ENCODE measurements at places on chromosomes 16 and 17. TPM values are rescaled to one million over a fixed set of nuclear protein-coding genes. Genes with fewer than 3 reads are reported as not detected.

DNA sequence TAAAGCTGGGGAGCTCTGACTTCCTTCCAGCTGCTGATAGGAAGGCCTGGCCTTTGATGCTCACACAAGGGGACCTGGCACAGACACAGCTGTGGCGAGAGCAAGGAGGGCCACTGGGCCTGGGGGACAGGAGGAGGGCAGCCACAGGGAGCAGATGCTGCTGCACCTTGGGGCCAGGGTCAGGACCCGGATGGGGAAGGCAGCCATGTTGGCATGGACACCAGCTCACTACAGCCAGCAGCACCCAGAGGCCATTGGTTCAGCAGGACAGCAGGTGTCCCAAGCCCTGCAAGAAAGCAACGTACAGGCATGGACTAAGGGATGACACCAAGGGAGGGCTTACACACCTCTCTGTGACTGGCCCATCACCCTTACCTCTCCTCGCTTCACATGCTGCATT, 8.0 kb upstream of the RNF112 start:
- no peak for DNase-seq

DNA sequence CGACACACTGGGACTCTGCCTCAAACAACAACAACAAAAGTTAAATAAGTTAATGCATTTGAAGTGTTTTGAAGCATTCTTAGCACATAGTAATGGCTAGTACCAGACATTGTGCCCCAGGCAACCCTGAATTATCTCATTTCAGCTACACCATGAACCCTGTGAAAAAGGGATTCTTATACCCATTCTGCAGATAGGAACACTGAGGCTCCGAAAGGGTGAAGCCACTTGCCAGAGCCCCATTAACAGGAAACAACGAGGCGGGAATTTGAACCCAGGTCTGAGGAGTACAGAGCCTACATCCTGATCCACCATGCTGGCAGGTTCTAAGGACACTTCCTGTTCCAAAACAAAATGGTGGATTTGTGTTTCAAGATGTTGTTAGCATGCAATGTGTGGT, 9.2 kb downstream of the GPR139 start:
- no peak for DNase-seq

GRCh38 chr16:69555437-69555836, 10.3 kb upstream of the NFAT5 start:
- DNase-seq: no peak

PIK3R5 gene
- polyA plus RNA-seq: 0.90 TPM

ATP2A1 gene
- polyA plus RNA-seq: 4.8 TPM

HNF1B gene
- polyA plus RNA-seq: 121 TPM

- DNase-seq: no peak
These were observed 2.2 kb upstream of the PLEKHH3 start for GRCh38 chr17:42678951-42679491.

DNA sequence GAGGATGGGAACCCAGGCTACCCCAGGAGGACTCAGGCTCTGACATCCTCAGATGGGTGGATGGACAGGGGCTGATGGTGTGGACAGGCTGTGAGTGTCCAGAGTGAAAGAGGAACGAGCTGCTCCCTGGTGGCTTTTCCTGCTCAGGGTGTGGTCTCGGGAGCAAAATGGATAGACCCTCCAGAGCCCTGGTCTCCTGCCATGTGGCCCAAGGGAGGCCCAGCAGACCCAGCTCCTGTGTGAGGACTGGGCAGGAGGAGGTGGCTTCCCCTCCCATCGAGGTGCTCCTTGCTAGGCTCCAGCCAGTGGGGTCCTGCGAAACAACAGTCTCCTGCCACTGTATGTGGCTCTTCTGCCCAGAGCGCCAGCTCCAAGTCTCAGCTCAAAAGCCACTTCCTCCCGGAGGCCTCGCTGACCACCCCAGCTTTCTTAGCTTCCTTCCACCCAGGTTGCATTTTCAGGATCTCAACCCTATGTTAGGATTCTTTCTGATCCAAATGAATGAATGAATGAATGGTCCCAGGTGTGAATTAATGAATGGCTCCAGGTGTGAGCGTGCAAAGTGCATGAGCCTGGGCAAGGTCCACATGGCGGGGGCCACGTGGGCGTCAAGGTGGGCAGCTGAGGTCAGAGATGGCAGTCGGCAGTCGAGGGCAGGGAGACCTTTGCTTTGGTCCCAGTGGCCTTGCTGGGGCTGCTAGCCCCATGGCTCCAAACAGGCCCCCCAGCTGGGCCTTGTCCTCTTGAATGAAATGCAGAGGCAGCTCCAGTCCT, 120.3 kb upstream of the CIBAR2 start:
- no peak for DNase-seq

DNA sequence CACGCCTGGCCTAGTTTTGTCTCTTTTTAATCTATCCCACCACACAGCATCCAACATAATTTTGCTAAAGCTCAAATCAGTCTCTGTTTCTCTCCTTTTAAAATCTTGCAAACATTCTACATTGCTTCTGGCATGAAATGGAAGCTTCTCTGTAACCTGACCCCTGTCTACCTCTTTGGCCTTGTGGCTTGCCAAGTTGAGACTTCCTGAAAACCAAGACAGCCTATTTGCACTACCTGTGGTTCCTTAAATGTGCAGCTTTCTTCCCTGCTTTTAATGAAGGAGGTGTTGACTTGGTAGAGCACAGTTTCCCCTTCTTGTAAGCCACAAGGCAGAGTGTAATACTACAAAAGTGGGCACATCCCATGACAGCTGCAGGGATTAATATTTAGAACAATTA, 6.0 kb upstream of the CCL3 start:
- DNase-seq: no peak

DNA sequence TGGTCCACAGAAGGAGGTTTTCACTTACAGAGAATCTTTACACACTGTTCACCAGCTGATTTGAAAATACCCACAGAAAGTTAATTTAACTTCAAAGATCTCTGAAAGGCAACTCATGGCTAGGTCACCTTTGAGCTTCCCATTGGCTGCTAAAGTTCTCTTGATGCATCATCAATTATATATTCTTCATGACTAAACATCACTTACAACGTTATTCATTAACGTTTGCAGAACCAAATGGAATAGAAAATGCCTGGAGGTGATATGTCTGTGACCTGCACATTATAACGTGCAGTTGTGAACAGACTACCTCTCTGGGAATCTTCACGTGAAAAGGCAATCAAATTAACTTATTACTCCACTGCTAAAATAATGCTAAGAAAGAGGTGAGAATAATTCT, 238.5 kb downstream of the ZFHX3 start:
- DNase-seq: no peak

GRCh38 chr16:78325468-78326352, 226.3 kb downstream of the WWOX start:
- no peak for DNase-seq

KRT17 gene
- polyA plus RNA-seq: 1.6 TPM

DNA sequence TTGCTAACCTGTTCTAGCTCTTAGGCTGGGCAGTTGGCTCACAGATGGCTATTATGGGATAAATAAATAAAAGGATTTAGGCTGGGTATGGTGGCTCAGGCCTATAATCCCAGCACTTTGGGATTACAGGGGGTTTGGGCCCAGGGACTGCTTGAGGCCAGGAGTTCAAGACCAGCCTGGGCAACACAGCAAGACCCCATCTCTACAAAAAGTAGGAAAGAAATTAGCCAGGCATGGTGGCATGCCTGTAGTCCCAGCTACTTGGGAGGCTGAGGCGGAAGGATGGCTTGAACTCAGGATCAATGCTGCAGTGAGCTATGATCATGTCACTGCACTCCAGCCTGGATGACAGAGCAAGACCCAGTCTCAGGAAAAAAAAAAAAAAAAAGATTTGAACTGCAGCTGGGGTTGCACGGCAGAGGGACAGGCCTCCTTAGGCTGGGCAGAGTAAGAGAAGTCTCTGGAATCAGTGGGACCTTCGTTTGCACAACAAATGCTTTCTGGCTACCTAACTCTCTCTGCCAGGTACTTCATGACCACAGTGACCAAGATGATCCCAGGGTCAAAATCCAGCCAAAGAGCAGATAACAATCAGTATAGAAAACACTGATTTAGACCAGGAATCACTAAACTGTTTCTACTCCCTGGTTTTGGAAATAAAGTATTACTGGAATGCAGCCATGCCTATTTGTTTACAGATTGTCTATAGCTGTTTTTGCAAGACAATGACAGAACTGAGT, 6.8 kb downstream of the RUSF1 start:
- no peak for DNase-seq

CMTM3 gene
- 53.0 TPM for polyA plus RNA-seq

DNA sequence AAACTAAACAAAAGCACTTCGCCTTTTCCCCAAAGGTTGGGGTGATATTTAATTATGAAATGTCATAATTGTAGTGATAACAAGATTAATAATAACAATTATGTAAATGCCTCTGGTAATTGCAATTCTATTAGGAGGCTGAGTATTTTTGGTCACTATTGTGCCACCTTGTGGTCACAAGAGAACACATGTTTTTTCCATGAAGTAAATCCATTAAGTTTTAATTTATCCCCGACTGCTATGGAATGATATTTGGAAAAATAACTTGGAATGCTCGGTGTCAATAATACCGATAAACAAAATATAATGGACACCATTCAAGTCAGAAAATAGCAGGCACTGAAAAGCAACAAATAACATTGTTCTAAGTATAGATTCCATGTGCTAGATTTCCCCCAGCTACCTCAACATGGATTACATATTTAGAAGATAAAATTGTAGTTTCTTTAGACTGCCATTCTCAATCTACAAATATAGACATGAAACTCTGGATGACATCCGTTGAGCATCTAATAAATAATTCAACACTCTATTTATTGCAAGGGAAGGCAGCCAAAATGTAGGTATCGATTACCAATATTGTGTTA, 25.0 kb upstream of the KCNJ2 start:
- DNase-seq: no peak

KRT9 gene
- 0.07 TPM for polyA plus RNA-seq

NPB gene
- 0.93 TPM for polyA plus RNA-seq

GRCh38 chr17:8018436-8018835, 16.0 kb downstream of the GUCY2D start:
- DNase-seq: no peak

CYGB gene
- 14.6 TPM for polyA plus RNA-seq

NACA2 gene
- polyA plus RNA-seq: 2.4 TPM

DNA sequence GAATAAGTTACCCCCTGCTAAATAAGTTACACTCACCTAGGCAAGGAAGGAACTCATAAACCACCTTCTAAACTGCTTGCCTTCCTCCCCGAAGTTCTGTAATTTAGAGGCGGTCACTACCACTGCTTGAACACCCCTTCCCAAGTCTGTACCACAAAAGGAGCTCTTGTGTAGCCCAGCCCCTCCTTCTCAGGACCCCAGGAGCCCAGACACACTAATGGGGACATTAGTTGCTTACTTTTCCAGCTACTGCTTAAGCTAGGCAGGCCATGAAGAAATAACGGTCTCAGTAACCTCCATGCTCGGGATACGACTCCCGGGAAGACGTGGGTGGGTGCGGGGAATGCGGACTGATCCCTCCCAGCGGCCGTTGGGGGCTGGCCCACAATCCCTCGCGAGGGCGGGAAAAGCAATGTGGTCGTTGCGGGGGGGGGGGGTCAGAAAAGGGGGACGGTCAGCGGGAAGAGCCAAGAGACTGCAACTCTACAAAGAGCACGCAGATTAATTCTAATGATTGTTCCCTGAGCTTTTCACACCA, at the start of gene TEX14:
Gene TEX14, minus strand, starts transcription at position 345 of the 538 bp plus-strand sequence. CDS start 40,044 bp downstream, outside the sequence.
- DNase-seq: no peak

- no peak for DNase-seq
These were observed 32.4 kb downstream of the PIK3R6 start for GRCh38 chr17:8835106-8835505.
